IMR-90 (cell line): ENCODE measurements at places on chromosomes 5 and 9. TPM values are rescaled to one million over a fixed set of nuclear protein-coding genes. Genes with fewer than 3 reads are reported as not detected.
A peak's percentile ranks its signal among the peaks of the same experiment; 100 is the strongest.

GZMA gene
- not detected in 2 replicates for total RNA-seq

CCNO gene
- total RNA-seq: not detected in 2 replicates

DNA sequence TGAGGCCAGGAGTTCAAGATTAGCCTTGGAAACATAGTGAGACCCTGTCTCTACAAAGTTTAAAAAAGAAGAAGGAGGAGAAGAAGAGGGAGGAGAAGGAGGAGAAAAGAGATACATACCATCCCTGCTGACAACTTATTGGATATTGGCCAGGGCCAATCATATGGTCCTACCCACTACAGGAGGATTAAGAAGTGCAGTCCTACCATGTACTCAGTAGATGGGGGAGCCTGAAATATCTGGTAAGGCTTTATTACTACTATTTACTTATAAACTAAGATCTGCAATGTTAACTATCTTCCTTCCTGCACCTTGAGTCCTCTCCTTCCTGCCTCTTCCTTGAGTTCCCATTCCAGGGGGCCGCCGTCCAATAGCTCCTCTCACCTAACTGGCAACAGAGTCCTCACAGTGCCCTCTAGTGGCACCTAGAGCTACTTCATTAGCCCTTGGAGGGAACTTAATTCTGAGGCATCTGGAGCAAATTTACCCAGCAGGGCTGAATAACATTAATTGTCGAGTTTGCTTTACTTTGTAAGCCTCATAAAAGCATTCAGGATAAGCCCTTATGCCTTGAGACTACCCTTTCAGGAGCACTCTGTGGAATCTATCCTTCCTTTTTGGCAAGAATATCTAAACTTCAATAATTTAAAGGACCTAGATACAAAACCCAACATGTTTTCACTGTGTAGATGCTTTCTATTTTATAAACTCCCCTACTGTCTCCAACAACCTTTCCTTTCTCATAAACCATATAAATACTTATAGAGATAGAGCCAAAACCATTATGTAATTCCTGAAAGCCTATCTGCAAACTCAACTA lies 39.1 kb upstream of the RANBP6 start:
- H3K4me1 ChIP-seq: no peaks in the 10 kb centered on the region
- H3K4me3 ChIP-seq: no peak overlapping the region

NUDCD2 gene
- 3.0 and 4.2 TPM in 2 replicates for total RNA-seq

GRCh38 chr5:111261610-111262009 lies 37.4 kb downstream of the CAMK4 start:
- no peaks in the 10 kb centered on the region for H3K36me3 ChIP-seq
- no peaks in the 10 kb centered on the region for H3K4me1 ChIP-seq
- no peak for DNase-seq
- H3K27ac ChIP-seq: no peak overlapping the region
- H3K27me3 ChIP-seq: no peaks in the 10 kb centered on the region

DNA sequence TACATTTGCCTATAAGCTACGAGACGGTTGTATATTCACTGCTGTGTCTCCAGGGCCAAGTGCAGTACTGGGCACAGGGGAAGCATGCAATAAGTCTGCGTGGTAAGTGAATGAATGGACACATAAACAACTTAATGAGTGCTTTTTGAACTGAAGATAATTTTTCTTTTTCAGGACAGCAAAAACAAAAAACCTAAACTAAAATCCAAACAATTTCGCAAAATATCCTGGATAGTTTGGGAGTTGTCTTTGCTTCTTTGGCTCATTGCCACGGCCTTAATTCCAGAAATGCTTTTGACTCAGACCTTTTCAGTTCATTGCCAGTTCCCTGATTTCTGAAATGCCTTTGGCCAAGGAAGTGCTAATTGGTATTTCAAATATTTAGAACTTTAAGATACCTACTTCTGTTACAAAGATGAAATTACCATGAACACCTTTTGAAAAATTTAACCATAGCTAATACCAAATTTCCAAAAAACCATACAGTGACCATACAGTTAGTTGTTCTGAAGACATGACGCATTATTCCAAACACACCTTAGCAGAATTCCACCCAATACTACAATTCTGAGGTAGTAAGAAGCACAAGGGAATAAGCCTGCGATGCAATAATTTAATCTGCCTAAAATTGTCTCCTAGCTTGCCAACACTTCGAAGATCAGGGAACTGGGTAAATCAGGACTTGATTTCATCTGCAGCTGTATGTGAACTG lies 42.8 kb downstream of the TEK start:
- no peaks in the 10 kb centered on the region for H3K27me3 ChIP-seq
- no peaks in the 10 kb centered on the region for H3K36me3 ChIP-seq
- no peak overlapping the region for H3K4me3 ChIP-seq
- peak overlapping the region; percentile 90 for H3K27ac ChIP-seq
- peaks cover 24% of the 10 kb centered on the region for H3K4me1 ChIP-seq

GPX8 gene
- total RNA-seq: 166 and 201 TPM in 2 replicates

- H3K4me3 ChIP-seq: no peak overlapping the region
- no peaks in the 10 kb centered on the region for H3K27me3 ChIP-seq
- no peaks in the 10 kb centered on the region for H3K36me3 ChIP-seq
- no peaks in the 10 kb centered on the region for H3K4me1 ChIP-seq
- no peak for DNase-seq
These were observed 54.0 kb upstream of the C5orf58 start for GRCh38 chr5:170178814-170179213.

DNA sequence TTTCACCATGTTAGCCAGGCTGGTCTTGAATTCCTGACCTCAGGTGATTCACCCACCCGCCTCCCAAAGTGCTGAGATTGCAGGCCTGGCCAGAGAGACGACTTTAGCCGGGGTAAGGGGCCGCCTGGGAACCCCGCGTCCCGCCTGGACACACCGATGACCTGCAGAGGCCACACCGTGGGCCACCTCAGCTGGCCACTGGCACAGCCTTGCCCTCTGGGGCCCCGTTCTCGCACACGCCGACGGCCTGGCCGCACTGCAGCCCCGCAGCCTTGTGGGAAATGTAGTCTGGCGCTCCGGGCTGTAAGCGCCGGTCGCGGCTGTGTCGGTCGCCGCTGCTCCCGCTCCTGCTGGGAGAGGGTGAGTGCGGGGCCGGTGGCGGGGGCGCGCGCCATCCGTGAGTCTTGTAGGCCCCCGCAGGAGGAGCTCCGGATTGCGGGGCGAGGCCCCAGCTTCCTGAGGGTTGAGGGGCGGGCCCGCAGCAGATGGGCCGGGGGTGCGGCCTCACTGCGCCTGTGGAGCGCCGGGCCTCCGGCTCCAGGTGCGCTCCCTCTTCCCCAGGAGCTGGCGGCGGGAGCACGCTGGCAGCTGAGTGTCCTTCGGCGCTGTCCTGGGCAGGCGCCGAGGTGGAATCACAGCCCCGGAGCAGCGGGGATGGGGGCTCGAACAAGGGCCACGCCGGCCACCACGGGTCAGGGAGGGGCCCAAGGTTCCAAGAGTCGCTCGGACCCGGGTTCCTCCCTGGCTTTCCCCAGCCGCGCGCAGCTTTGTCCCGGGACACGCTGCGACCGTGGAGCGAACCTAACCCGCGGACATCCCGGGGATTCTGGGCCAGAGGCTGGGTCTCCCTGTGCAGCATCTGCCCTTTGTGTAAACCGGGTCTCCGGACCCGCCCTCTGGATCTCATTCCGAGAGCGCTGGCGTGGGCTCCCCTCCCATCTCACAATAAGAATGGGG lies at the start of gene ZFP2:
Gene ZFP2 (plus strand): TSS at position 299 of the 957 bp plus-strand sequence. CDS start 35,401 bp downstream, outside the sequence.
- H3K36me3 ChIP-seq: no peaks in the 10 kb centered on the region
- H3K4me1 ChIP-seq: no peaks in the 10 kb centered on the region
- H3K27me3 ChIP-seq: no peaks in the 10 kb centered on the region
- peak within 1 kb of the TSS; percentile 57 for H3K4me3 ChIP-seq

AQP3 gene
- 3.3 and 3.8 TPM in 2 replicates for total RNA-seq

PTPN3 gene
- total RNA-seq: 0.72 and 0.83 TPM in 2 replicates

- H3K4me1 ChIP-seq: peaks cover 10% of the 10 kb centered on the region
- H3K27me3 ChIP-seq: no peaks in the 10 kb centered on the region
- H3K4me3 ChIP-seq: no peak overlapping the region
- no peaks in the 10 kb centered on the region for H3K36me3 ChIP-seq
- no peak for DNase-seq
These were observed 20.2 kb upstream of the F2RL2 start for GRCh38 chr5:76643371-76643770.

DNA sequence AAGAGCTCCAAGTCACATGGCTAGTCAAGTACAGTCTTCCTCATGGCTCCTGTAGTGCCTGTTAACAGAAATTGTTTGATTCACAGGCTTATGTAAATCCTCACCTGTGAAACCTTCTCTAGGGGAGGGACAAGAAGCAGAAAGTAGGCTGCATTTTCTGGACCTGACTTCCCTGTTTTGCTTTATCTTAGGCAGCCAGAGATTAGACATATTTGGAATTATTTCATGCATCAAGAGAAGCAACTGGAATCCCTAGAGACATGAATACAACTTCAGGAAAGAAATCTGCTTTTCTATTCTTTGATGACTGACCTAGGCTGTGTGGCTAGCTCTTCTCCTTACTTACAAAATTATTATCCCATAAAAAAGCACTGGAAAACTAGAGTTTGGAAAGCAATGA lies 52.3 kb downstream of the CAST start:
- no peaks in the 10 kb centered on the region for H3K27me3 ChIP-seq
- H3K27ac ChIP-seq: no peak overlapping the region
- peaks cover 7% of the 10 kb centered on the region for H3K4me1 ChIP-seq
- no peak for DNase-seq

- peak overlapping the region; percentile 77 for H3K27ac ChIP-seq
- no peaks in the 10 kb centered on the region for H3K36me3 ChIP-seq
- peaks cover 28% of the 10 kb centered on the region for H3K4me1 ChIP-seq
- peak; percentile 98 for DNase-seq
These were observed 61.3 kb downstream of the RAPGEF1 start for GRCh38 chr9:131678499-131679111.

LRRC19 gene
- not detected in 2 replicates for total RNA-seq

NR6A1 gene
- 0.28 and 0.36 TPM in 2 replicates for total RNA-seq

SLC2A6 gene
- total RNA-seq: 2.9 and 3.1 TPM in 2 replicates

GRCh38 chr9:106953174-106953573 lies 90.2 kb downstream of the ZNF462 start:
- no peak overlapping the region for H3K27ac ChIP-seq
- H3K4me3 ChIP-seq: no peak overlapping the region
- H3K27me3 ChIP-seq: no peaks in the 10 kb centered on the region
- peak; percentile 88 for DNase-seq
- H3K36me3 ChIP-seq: peaks cover 5% of the 10 kb centered on the region; the same call in 1 of the 2 replicates
- H3K4me1 ChIP-seq: no peaks in the 10 kb centered on the region; the same call in 1 of the 2 replicates

MARCOL gene
- total RNA-seq: not detected in 2 replicates

GRCh38 chr5:72125941-72126620 lies 18.8 kb downstream of the MAP1B start:
- H3K36me3 ChIP-seq: peaks cover 6% of the 10 kb centered on the region
- peak overlapping the region; percentile 8; the same call in 1 of the 2 replicates for H3K27ac ChIP-seq
- H3K4me3 ChIP-seq: no peak overlapping the region
- H3K4me1 ChIP-seq: peaks cover 22% of the 10 kb centered on the region
- no peak for DNase-seq

- H3K4me1 ChIP-seq: peaks cover 7% of the 10 kb centered on the region
- no peak overlapping the region for H3K27ac ChIP-seq
- no peak overlapping the region for H3K4me3 ChIP-seq
- DNase-seq: no peak
These were observed 33.6 kb downstream of the TMOD1 start for GRCh38 chr9:97534961-97535594.

GRCh38 chr5:73686912-73687311 lies 60.9 kb downstream of the ARHGEF28 start:
- 0 out of 2 replicates have a peak, but pooled peaks cover 1% of the 10 kb centered on the region for H3K36me3 ChIP-seq
- peaks cover 2% of the 10 kb centered on the region for H3K4me1 ChIP-seq
- no peak for DNase-seq
- H3K4me3 ChIP-seq: no peak overlapping the region
- H3K27ac ChIP-seq: no peak overlapping the region
- no peaks in the 10 kb centered on the region for H3K27me3 ChIP-seq

GRCh38 chr5:171680485-171680884 lies 105.1 kb upstream of the SMIM23 start:
- no peaks in the 10 kb centered on the region for H3K4me1 ChIP-seq
- no peak for DNase-seq
- H3K4me3 ChIP-seq: no peak overlapping the region
- peaks cover 37% of the 10 kb centered on the region for H3K27me3 ChIP-seq
- H3K36me3 ChIP-seq: no peaks in the 10 kb centered on the region

DNA sequence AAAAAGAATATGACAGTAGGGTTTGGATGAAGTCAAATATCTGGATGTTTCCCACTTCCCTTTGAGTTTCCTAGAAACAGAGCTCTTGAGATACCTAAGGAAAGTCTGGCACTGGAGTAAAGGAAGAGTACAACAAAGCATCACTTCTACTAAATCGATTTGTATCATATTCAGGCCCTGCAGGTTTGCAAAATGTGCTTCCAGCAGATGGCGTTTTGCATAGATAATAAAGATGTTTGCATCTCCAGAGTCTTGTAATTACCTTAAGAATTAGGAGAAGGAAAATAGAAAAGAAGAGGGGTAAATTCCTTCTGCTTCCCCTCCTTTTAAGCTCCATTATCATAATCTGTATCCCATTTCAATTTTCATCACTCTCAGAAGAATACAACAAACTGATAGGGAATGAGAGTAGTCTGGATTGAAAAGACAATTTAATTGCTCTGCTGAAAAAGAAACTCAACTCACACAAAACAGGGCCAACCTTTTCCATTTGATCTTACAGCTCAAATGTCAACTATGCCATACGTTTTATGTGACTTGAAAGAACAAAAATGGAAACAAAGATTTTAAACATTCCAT lies 380.4 kb downstream of the PTPRD start:
- no peaks in the 10 kb centered on the region for H3K36me3 ChIP-seq
- no peak overlapping the region for H3K27ac ChIP-seq
- H3K4me3 ChIP-seq: no peak overlapping the region
- peak; percentile 1 for DNase-seq
- H3K4me1 ChIP-seq: no peaks in the 10 kb centered on the region

- H3K27ac ChIP-seq: no peak overlapping the region
- no peaks in the 10 kb centered on the region for H3K36me3 ChIP-seq
- H3K4me3 ChIP-seq: no peak overlapping the region
- no peaks in the 10 kb centered on the region for H3K4me1 ChIP-seq
These were observed 1106.7 kb downstream of the DTWD2 start for GRCh38 chr5:117881426-117882230.

LRSAM1 gene
- total RNA-seq: 3.0 and 3.3 TPM in 2 replicates

DNA sequence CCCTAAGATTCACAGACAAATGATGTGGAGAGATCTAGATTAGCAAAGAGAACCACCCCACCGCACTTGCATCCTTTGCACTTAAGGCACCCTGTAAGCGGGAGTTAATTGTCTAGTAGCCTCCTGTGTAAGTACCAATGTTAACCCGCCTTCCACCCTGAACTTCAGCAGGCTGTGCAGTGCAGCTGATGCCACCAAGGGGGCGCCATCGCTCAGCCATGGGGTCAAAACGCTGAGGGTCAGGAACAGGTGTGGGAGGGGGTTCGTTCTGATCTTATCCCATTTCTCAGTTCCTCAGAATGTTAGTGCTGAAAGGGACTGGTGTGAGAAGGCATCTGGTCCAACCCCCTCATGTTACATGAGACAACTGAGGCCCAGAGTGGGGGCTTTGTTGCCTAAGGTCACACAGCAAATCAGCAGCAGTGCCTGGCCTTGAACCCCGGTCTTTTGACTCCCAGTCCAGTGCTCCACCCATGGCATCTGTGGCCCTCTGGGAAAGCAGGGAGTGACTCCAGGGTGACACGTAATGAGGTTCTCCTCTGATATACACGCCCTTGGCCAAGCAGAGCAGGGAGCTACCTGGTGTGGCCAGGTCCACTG lies 57.3 kb downstream of the CYFIP2 start:
- no peak overlapping the region for H3K4me3 ChIP-seq
- no peaks in the 10 kb centered on the region for H3K4me1 ChIP-seq
- H3K27me3 ChIP-seq: no peaks in the 10 kb centered on the region; the same call in 1 of the 2 replicates
- no peaks in the 10 kb centered on the region for H3K36me3 ChIP-seq

CYLC2 gene
- not detected in 2 replicates for total RNA-seq

ZNG1C gene
- total RNA-seq: 3.4 and 11.9 TPM in 2 replicates

LEAP2 gene
- under 0.01 TPM in 2 replicates for total RNA-seq

FAM120AOS gene
- 22.2 and 24.7 TPM in 2 replicates for total RNA-seq
